ENCODE measurements at places on chromosomes 16 and 17.

DNA sequence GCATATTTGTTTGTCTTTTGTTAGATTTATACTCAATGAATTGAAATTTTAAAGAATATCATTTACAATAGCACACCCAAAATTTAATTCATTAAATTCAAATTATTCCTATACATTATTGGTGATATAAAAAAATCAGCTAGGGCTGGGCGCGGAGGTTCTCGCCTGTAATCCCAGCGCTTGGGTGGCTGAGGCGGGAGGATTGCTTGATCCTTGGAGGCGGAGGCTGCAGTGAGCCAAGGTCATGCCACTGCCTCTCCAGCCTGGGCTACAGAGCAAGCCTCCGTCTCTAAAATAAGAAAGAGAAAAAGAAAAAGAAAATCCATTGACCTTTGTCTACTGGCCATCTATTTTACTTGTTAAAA is 4.5 kb upstream of the PRDM7 start:
- no peak for DNase-seq

- DNase-seq, result no peak
Observed at GRCh38 chr17:42346481-42346880, 41.8 kb downstream of the STAT3 start.

GRCh38 chr17:67500261-67500660 is 123.2 kb downstream of the PITPNC1 start:
- DNase-seq, result no peak

GRCh38 chr16:2987833-2988232 is 7.6 kb upstream of the PKMYT1 start:
- no peak for DNase-seq

- DNase-seq, result no peak
Observed at GRCh38 chr17:33506889-33507650, 214.0 kb upstream of the ASIC2 start.

GRCh38 chr17:80151333-80151732 is 4.4 kb upstream of the EIF4A3 start:
- no peak for DNase-seq

GRCh38 chr17:64648234-64648633 is 13.9 kb downstream of the SMURF2 start:
- no peak for DNase-seq

DNA sequence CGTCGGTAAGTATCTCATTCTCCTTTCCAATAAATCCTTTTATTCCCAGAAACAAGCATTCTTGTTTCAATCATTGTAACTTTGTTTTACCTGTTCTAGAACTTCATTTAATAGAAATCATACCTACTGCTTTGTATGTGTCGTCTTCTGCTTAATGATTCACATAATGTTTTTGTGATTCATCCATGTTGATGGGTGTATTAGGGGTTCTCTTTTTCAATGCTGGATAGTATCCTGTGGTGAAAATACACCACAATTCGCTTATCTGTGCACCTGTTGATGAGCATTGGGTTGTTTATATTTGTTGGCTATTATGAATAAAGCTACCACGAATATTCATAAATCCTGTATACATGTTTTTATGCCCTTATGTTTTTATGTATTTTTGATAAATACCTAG is 703.2 kb downstream of the MAF start:
- DNase-seq, result no peak

DNA sequence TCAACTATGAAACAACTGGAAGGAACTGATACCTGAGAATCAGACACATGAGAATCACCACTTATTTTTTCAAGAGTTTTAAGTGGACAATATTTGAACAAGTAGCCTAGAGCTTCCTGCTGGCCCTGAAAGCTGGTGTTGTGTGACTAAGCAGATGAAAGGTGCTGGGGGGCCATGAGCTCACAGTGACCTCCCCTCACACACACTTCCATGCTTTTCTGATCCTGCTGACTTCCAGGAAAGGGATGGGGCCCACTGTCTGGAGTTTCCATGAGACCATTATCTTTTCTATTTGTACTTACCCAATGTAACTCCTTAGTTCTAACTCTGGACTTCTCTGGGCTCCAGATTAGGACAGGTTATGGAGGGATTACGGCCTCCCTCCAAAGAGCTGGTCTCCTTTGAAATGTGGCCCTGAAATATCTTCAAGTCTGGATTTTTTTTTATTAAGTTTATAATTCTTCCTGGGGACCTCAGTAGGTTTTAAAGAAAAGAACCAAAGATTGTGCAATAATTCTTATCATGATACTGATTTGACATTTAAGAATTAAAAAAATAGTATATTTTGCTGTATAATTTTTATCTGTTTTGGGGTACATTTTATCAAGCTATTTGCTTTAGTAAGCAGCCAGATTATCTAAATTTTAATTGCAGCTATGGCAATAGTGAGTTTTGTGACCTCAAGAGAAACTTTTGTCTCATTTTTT is 4.9 kb downstream of the CAPNS2 start:
- DNase-seq, result no peak

DNA sequence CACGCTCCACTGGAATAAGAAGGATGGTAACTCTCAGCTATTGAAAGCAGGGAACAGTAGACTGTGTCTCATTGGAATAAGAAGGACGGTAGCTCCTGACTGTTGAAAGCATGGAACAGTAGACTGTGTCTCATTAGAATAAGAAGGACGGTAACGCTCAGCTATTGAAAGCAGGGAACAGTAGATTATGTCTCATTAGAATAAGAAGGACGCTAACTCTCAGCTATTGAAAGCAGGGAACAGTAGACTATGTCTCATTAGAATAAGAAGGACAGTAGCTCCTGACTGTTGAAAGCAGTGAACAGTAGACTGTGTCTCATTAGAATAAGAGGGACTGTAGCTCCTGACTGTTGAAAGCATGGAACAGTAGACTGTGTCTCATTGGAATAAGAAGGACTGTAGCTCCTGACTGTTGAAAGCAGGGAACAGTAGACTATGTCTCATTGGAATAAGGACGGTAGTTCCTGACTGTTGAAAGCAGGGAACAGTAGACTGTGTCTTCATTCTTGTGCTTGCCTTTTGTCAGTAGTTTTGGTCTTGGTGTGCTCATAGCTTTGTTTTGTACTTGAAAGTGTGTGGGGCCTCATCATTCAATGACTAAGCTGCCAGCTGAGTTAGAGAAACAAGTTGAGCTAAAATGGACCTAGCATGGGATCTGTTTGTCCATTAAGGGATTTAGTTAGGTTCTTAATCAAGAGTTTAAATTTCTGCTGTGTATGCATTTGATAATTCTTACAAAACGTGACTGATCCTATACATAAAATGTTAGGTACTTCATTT is 58.5 kb downstream of the BANP start:
- DNase-seq, result no peak

DNA sequence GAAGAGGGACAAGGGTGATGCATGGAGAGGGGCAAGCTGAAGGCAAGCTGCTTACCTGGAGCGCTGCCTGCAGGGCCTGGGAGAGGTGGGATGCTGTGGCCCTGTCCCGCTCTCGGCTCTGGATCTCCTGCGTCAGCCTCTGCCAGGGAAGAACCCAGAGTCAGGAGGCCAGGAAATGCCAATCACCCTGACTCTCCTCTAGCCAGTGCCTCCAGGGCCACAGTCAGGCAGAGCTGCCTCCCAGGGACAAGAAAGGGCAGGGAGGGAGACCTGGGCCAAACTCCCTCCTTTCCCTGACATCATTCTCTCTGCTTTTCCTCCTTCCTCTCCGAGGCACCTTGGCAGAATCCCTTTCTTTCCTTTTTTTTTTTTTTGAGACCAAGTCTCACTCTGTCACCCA is 11.3 kb downstream of the CDK3 start:
- no peak for DNase-seq

DNA sequence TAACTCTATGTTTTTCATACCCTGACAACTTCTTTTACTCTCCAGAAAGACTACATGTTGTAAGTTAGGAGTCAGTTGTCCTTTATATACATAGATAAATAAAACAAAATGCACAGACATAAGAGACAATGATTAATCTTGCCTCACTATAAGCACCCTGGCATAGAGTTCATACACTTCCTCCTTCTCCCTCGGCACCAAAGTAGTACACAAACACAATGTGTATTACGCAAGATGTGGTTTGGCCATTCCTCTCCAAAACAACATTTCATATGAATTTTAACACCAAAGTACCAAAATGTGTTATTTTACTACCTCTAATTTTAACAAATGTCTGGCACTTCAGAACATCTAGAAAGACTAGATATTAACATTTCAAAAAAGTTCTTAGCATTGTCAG is 17.2 kb upstream of the SLFN11 start:
- DNase-seq, result no peak

DNA sequence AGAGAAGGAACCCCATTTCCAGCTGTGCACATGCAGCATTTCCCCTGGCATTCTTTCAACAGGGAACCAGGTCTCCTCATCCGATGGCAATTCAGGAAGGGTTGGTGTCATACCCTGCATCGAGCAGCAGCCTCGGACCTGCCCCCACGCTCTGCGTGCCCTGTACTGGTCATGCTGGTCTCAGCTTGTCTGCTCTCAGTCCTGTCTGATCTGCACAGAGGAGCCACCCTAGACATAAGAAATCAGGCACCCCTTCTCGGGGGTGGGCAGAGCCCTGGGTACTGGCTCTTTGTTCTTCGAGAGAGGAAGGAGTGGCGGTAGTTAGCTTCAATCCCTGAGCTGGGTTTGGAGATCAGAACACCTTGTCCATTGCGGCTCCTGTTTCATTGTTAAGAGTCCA is 162.0 kb upstream of the RPH3AL start:
- no peak for DNase-seq

DNA sequence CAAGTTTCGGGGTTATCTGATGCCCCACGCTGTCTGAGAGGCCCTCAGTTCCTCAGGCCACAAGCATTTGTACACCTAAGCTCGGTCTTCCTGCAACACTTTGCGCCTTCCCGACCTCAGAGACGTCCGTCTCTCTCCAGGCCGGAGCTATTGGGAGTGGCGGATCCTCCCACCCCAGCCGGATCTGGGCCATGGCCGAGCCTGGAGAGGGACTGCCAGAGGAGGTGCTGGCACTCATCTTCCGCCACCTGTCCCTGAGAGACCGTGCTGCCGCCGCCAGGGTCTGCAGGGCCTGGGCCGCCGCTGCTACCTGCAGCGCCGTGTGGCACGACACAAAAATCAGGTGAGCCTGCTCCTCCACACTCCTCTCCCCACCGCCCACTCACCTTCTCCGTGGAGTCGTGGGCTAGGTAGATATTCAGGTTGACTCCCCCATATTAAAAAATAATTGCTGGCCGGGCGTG is 1.9 kb downstream of the FBXL8 start:
- DNase-seq, result no peak

DNA sequence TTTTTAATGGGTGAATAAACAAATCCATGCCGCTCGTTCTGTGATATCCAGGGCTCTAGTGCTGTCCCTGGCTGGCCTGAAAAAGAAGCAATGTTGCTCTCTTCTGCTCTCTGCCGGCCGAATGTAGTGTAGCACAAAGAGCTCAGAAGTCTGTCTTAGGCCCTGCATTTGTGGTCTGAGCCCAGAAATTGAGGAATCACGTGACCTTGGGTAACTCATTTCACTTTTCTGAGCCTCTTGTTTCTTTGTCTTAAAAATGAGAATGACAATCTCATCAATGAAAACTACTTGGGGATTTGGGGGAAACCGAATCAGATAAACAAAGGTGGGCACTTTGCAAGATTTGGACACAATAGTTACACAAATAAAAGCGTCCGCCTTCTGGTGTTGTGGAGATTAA is 381.6 kb upstream of the ASIC2 start:
- peak; percentile 81 for DNase-seq

GRCh38 chr16:2473446-2473926 is 1.4 kb upstream of the TBC1D24 start:
- DNase-seq, result no peak

DNA sequence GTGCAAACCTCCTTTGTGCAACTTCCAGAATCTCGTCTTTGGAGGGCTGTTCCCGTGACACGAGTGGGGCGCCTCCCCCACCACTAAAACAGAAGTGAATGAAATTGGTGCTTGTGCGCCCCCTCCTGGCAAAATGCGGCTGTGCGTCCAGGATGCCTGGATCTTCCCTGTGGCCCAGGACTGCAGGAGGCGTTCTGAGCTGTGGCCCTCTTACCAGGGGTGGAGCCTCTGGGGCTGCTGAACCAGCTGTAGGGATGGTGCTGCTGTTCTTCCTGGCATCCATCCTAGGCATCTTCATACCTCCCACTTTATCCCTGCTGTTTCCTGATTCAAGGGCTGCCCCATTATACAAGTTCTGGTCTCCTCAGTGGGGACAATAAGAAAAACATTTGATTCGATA is 18.5 kb upstream of the NAGLU start:
- DNase-seq, result peak; percentile 85

- no peak for DNase-seq
Observed at GRCh38 chr16:57830890-57831484, 28.7 kb upstream of the KIFC3 start.

DNA sequence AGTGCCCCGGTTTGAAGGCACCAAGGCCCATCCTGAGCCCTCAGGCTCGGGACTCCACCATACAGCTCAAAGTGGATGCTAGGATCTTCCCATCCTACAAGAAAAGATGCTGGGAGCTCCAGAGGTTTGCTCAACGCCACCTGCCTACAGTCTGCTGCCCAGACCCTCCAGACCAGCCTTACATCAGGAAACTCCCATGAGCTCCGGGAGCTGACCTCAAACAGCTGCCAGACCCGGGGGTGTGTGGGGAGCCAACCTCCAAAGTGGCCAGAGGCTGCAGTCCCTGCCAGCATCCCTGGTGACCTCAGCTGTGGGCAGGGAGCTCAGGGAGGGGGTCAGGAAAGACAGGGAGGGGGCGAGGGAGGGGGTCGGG is 43.8 kb downstream of the C16orf82 start:
- no peak for DNase-seq

GRCh38 chr16:22787466-22788192 is 26.3 kb upstream of the HS3ST2 start:
- DNase-seq, result no peak

All from mesothelial cell of epicardium (in vitro differentiated cells).